ENCODE measurements at places on chromosomes 5 and 9. TPM values are rescaled to one million over a fixed set of nuclear protein-coding genes. Genes with fewer than 3 reads are reported as not detected.

Gene SLC6A7
- total RNA-seq: not detected

Gene ICE1
- 19.9 TPM for total RNA-seq

Gene EGFL7
- 364 TPM for total RNA-seq

Gene KCNV2
- total RNA-seq: not detected

Gene SLC6A3
- total RNA-seq: not detected

Gene PCDHGA2
- total RNA-seq: 0.86 TPM

Gene IPO11
- 135 TPM for total RNA-seq

Gene PCDHGC5
- total RNA-seq: 0.52 TPM

Gene PRLR
- total RNA-seq: not detected

Gene PCDHGB3
- 2.6 TPM for total RNA-seq

Gene LRRTM2
- 2.0 TPM for total RNA-seq

Gene PCDHB10
- total RNA-seq: 1.0 TPM

Gene CCIN
- total RNA-seq: 0.11 TPM

Gene BARHL1
- not detected for total RNA-seq

Measured in dermis lymphatic vessel endothelial cell (primary cell).